ENCODE measurements at places on chromosomes 16 and 17.

GRCh38 chr17:41308251-41308917 lies 725 bp downstream of the KRTAP16-1 start:
- no peak for DNase-seq

DNA sequence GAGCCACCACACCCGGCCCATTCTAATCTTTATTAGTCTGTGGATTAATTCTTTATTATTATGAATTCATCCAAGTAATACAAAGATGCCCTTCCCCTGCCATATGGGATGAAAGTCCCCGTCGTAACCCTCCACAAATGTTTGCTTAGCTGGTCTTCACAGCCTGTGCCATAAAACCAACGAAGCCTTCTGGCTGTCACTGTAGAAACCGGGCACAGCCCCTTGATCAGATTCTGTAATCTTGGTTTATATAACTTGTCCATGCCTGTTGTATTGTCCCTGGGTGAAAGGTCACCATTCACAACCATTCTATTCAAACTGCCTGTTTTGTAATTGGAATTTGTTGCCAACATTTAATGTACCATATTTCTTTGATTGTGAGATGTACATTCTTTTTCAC lies 66.5 kb downstream of the ATP2C2 start:
- DNase-seq, result no peak

DNA sequence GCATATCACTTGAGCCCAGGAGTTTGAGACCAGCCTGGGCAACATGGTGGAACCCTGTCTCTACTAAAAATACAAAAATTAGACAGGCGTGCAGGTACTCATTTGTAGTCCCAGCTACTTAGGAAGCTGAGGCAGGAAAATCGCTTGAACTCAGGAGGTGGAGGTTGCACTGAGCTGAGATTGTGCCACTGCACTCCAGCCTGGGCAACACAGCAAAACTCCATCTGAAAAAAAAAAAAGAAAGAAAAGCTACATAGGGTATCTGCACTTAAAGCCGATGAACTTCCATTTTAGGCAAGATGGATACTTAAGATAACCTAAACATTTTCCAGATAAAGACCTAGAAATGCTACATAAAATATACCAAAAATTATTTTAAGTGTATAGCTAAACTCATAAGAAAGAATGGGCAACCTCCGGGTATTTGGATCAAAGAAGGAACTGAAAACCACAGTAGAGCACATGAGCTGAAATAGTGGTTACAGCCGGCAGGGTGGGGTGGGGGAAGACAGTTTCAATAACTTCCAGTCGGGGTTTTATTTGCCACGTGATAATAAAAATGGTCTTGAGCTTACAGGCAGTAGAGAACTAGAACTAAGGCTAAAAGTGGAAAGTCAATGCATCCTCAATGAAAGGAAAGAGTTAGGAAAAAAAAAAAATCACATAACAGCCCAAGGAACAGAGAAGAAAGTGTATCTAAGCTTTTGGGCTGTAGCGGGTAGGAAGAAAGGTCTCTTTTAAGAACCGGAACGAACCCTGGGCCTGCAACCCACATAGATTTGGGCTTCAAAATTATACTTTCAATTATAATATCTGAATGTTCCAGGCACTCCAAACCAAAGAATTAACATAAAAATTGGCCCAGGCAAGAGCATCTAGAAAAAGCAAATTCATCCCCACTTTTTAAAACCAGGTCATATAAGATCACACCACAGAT lies 53.1 kb downstream of the CFDP1 start:
- no peak for DNase-seq

- DNase-seq, result no peak
Observed at GRCh38 chr17:56359518-56359917, 206.2 kb downstream of the ANKFN1 start.

DNA sequence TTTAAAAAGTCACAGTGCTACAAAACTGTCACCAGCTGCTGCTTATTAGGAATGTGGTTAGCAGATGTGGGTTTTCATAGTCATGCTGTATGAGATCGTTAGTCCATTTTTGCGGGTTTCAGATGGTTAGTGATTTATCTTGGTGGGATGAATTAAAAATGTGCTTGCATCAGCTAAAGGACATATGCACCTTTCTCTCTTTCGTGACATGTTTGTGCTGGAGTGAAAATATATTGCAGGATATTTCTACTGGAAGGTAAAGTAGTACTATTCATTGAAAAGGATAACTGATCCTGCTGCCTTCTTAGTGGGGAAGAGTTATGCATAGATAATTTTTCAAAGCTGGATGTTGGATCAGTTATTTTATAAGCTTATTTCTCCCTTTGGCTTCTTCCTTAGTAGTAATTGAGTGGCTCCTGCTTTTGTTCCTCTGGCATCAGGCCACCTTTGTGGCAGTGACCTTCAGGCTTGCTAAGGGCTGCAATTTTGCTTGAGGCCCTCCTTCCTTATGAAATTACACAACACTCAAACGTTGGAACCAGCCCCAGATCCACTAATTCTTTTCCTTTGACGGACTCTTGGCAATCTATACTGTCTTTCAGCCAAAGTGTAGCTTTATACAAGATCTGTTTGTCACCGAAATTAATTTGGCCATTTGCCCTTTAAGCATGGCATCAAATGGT lies 7.5 kb upstream of the SNTB2 start:
- DNase-seq, result no peak

DNA sequence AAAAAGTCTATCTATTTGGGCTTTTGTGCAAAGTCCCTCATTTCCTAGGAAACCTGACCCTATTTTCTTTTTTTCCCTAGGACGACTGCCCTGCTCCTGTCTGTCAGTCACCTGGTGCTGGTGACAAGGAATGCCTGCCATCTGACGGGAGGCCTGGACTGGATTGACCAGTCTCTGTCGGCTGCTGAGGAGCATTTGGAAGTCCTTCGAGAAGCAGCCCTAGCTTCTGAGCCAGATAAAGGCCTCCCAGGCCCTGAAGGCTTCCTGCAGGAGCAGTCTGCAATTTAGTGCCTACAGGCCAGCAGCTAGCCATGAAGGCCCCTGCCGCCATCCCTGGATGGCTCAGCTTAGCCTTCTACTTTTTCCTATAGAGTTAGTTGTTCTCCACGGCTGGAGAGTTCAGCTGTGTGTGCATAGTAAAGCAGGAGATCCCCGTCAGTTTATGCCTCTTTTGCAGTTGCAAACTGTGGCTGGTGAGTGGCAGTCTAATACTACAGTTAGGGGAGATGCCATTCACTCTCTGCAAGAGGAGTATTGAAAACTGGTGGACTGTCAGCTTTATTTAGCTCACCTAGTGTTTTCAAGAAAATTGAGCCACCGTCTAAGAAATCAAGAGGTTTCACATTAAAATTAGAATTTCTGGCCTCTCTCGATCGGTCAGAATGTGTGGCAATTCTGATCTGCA lies 12.9 kb downstream of the TMEM98 start:
- DNase-seq, result no peak

GRCh38 chr16:88767546-88768070 lies 17.4 kb downstream of the PIEZO1 start:
- DNase-seq, result no peak

GRCh38 chr17:2414446-2415064 lies 13.7 kb upstream of the MNT start:
- no peak for DNase-seq

GRCh38 chr17:82234211-82235055 lies 5.6 kb downstream of the SLC16A3 start:
- no peak for DNase-seq

DNA sequence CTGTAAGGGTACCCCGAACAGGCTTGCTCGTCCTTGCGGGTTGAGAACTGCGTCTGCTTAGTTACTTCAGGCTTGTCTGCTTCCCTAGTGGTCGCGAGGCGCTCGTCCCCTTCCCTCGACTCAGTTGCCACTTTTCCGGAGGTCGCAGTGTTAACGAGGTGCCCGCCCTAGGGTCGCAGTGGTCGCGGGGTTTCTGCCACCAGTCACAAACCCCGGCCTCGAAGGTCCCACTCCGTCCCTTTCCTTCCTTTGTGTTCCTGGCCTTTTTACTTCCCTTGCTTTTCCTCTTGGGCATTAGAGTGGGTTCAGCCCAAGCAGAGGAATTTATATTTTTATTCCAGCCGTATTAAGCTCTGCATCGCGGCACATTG lies 299 bp downstream of the NUP85 start:
- no peak for DNase-seq

GRCh38 chr16:64391063-64391600 lies 730.7 kb downstream of the CDH11 start:
- no peak for DNase-seq

DNA sequence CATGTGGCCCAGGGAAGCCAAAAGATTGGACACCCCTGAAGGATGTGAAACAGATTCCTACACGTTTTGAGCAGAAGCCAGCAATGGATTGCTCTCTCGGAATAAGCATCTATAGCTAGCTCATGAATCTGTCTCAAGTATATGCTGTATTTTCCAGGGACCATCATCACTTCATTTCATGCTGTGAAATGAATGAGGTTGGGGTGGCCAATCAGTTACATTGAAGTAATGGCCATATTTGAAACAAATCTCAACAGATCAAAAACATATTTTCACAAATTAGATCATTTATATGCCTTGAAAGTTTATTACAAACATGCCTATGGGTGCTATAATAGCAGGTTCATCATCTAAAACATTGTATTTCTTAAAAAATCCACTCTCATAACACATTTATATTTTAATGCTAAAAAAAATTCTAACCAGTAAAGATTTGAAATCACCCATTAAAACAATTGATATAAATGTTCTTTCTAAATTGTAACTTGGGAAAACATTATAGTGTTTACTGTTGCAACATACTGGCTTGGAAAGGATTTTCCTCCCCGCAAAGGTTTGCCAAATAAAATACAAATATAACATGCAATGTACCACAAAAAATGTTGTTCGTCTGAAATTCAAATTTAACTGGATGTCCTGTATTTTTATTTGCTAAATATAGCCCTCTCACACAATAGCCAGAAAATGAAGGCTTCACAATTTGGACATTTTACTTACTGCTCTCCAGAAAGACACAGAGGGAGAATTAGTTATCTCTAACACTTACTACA lies 743.6 kb downstream of the KCNJ2 start:
- no peak for DNase-seq

DNA sequence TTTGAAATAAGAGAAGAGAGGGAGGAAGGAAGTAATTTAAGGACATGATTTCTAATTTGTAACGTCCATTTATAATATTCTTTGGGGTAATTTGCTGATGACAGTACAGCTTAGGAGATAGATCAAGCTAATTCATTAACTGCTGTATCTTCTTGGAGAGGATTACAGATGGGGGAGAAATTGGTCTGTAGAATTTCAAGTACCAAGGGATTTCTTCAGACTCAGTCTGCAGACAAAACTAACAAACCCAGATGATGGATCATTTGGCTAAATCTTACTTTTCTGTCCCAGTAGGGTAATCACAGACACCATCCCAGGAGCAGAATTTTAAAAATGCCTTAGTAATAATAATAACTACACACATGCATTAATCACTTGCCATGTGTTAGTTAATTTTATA lies 711.8 kb downstream of the KCNJ2 start:
- no peak for DNase-seq

DNA sequence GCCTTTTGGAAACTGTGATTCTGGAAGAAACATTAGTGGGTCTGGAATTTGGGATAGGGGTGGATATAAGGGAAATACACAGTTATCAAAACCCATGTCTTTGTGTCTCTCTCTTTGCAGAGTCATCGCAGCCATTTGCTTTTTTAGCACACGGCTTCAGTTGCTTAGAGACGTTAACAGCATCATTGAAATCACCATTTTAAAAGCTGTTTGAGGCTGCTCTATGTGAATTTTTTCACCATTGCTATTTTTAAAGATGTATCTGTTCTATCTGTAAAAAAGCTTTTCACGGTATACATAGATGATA lies 47.3 kb downstream of the OMG start:
- no peak for DNase-seq

GRCh38 chr16:49467540-49468372 lies 94.2 kb downstream of the C16orf78 start:
- DNase-seq, result no peak

DNA sequence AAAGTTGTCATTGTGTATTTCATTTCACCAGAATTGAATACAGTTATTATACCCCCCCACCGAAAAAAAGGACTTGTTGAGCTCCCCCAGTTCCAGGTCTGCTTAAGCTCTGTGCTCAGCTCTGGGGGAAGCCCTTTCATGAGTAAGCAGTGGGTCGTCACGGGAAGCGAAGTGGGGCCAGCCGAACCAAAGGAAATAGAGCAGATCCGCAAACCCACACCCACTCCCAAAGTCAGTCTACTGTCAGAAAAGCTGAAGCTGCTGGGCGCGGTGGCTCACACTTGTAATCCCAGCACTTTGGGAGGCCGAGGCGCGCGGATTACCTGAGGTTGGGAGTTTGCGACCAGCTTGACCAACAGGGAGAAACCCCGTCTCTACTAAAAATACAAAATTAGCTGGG lies 50.1 kb downstream of the PECAM1 start:
- no peak for DNase-seq

DNA sequence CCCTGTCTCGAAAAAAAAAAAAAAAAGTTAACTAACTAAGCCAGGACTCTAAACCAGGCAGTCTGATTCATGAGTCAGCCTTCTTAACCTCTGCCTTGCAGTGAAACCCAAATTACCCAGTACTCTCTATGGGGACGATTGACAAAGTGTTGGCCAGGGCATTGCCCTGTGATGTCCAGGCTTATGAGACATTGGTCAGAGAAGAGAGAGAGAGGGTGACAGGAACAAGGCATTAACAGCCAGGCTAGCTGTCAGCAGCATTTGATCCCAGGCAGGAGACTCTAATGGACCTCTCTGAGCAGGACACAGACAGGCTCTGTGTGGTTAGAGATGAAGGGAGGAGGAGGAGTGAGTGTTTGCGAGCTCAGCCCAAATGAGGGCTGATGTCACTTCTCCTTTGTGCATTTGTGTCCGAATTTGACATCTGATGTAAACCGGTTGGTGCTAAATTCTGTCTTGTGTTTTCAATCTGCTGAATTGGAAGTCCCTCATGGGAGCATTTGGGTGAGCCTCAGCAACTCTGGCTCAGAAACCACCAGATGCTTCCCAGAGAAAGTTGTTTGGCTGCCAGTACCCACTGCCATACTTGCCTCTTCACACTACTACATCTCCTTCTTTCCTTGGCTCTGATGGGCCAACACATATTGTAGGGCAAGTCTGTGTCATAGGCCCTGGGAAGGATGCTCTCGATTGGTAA lies 4.3 kb upstream of the MYL4 start:
- no peak for DNase-seq

GRCh38 chr16:14449334-14449733 lies 180.7 kb downstream of the PARN start:
- no peak for DNase-seq

DNA sequence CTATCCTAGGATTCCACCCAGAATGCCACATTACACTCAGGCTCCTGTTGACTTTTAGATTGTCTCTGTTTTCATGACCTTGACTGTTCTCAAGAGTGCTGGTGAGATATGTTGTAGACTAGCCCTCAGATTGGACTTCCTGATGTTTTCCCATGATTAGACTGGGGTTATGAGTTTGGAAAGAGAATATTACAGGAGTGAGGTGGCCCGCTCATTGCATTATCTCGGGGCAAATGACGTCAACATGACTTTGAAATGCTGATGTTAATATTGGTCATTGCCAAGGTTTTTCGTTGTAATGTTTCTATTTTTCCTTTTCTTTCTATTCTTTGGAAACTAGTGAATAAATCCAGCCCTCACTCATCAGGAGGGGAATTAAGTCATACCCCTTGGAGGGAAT lies 355.7 kb upstream of the MON1B start:
- no peak for DNase-seq

- no peak for DNase-seq
Observed at GRCh38 chr16:78686601-78687000, 587.1 kb downstream of the WWOX start.

All from glomerular endothelial cell (primary cell).